ENCODE measurements at places on chromosomes 3 and 15.

DNA sequence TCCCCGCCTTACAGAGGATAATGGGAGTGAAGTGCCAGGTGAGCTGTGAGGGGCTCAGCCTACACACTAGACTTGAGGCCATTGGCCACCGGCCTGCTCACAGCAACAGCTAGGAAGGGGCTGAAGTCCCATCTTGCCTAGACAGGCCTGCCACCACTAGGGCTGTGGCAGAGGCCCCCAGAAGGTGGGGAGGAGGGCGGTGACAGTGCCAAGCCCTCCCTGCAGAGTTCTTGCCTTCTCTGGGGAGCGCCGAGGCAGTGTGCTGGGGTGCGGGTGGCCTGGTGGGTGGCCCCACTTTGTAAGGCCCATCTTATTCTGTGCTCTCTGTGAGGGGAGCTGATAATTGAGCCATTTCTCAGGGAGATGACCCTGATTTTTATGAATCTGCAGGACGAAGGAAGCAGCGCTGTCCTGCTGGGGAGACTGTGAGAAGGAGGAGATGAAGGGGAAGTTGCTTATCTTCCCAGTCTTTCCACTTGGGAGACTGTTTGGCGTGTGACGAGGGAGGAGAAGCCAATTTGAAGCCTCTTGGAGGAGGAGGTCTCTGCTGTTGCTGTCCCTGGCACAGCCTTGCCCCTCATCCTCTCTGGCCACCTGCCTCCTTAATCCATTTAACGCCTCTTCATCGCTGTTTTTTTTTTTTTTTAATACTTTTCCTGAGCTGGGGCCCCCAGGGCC lies 104.3 kb downstream of the LINGO1 start:
- no peak for DNase-seq

DNA sequence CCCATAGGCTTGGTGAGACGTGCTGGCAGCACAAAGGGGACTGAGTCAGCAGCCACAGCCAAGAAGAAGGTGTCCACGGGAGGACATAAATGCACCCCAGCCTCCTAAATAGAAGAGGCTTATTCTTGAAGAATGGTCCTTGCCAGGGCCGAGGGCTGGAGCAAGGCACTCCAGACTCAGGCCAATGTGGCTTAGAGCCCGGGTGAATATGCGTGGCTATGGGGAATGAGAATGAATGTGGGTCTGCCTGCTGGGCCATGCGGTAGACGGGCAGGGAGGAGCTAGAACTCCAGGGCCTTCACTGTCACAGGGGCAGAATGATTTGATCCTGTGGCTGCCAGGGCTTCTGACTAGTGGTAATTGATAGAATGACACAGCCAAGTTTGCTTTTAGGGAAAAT lies 34.0 kb downstream of the DHX30 start:
- DNase-seq = no peak

GRCh38 chr3:10315771-10316344 lies 5.1 kb downstream of the SEC13 start:
- no peak for DNase-seq

- DNase-seq = no peak
Measured at GRCh38 chr15:66702787-66703539, 927 bp downstream of the SMAD6 start.

DNA sequence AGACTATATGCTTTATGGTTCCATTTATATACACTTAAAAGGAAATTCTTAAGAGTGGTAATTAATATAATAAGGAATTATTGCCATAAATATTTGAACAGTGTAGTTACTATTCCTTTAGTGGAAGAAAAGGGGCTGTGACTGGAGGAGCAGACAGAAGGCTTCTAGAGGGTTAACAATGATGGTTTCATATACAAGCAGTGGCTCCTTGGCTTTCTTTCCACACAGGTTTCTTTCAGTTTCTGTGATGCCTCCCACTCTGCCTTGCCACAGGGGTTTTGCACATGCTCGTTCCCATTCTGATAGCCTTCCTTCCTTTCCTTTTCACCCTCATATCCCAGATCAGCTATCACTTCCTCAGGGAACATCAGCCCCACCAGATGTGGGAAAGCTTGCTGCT lies 108.8 kb upstream of the LYSMD4 start:
- no peak for DNase-seq

DNA sequence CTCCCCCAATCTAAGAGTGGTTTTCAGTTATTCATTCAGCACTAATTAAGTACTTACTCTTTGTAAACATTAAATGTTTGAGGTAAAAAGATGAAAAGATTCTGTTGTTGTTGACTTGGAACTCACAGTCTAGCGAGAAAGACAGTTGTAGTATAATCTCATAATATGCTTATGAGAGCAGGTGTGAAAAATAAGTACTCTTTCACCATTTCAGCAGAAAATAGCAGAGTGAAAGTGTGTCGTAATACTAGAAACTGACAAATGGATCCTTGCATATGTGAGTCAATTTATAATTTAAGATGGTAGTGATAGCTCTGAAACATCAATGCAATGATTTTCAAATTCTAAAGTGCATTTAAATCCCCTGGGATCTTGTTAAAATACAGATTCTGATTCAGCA lies 618.8 kb upstream of the CCDC54 start:
- no peak for DNase-seq

DNA sequence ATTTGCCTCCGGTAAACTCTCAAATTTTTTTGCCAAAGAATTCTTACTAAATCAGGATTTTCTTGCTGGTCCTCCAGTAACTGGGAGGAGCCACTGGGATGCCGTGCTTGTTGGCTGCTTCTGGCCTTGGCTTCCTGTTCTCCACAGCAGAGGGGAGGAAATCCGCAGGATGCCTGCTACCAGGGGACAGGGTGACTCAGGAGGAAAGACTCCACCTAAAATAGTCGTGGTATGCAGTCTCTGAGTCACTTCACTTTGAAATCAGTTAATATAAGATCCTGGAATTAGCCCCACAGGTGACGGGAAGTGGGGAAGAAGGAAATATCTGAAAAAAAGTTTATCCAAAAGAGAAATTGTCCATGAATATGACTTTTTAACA lies 6.5 kb upstream of the TM4SF18 start:
- no peak for DNase-seq

GRCh38 chr3:27508424-27508823 lies 24.2 kb upstream of the SLC4A7 start:
- DNase-seq = no peak

- no peak for DNase-seq
Measured at GRCh38 chr3:190286014-190286413, 36.2 kb downstream of the CLDN1 start.

DNA sequence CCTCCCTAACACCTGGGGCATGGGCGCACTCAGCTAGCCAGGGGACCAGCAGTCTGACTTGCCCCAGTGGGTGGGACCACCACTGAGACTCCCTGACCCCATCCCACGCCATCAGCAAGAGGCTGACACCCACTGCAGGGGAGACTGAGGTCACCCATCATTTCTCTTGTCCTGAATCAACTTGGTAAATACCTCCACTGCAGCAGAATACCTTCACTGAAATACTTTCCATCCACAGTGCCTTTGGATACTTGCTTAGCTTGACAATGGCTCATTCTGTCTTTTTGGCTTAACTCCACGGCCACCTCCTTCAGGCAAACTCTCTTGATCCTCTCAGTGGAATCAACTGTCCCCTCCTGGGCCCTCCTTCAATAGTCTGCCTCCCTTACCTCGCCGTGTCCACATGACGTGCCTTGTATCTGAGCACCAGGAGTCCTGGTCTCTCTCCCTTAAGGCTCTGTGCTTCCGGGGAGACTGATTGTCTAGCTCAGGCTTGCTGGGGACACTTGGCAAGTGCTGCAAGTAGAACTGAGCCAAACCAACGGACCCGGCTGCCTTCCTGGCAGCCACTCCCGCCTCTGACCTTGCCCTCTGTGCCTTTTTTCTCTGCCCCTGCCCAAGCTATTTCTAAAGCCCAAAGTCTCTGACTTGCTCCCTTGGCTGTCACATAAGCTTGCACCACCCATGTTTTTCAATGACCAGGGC lies 119.1 kb downstream of the ADCY5 start:
- DNase-seq = no peak

GRCh38 chr15:100334905-100335304 lies 6.9 kb downstream of the ADAMTS17 start:
- no peak for DNase-seq

DNA sequence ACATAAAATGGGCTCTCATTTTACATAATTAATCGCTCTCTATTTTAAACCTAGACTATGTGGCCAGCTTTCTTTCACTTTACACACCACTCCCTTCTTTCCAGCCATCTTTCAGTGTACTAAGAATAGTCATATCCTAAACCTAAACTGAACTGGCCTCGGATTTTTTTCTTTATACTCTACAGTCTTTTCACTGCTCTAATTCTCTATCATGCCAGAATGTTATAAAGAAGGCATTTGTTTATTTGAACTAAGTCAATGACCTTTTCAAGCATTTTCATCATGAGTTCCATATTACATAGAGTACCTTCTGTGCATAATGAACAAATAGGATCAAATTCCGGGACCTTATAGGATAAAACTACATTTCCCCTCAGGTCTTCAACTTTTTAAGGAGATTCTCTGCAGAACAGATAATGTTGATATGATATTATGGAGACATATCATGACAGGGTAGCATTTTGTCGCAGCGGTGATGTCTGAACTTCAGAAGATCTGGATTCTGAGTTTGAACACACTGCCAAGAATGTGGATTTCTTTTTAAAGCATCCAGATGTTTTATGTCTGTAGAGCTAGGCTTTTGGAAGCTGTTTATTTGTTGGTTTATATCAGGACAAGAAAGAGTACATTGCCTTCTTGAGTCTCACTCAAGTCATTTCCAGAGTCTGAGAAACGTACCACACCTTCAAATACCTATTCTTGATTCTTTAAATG lies 1047.3 kb downstream of the MCTP2 start:
- DNase-seq = no peak

GRCh38 chr3:72595376-72595775 lies 252.9 kb downstream of the SHQ1 start:
- no peak for DNase-seq
